ENCODE measurements at places on chromosomes 4 and X. TPM values are rescaled to one million over a fixed set of nuclear protein-coding genes. Genes with fewer than 3 reads are reported as not detected.

- no peaks in the 10 kb centered on the region for H3K27me3 ChIP-seq
- no peak overlapping the region for H3K27ac ChIP-seq
- H3K36me3 ChIP-seq, result no peaks in the 10 kb centered on the region
- DNase-seq, result no peak
- no peaks in the 10 kb centered on the region for H3K4me1 ChIP-seq
- H3K4me3 ChIP-seq, result no peak overlapping the region
Measured at GRCh38 chr4:128358913-128359279, 71.3 kb upstream of the PGRMC2 start.

Gene CLGN
- 0.38 TPM for total RNA-seq

Gene TDO2
- 0.58 TPM for total RNA-seq

Gene ADH1C
- not detected for total RNA-seq

Gene NHS
- total RNA-seq, result 0.14 TPM

Gene NXF2
- total RNA-seq, result not detected

Gene MAGEA6
- not detected for total RNA-seq

GRCh38 chrX:9310616-9311015 is 154.2 kb upstream of the TBL1X start:
- no peak overlapping the region for H3K27ac ChIP-seq
- no peaks in the 10 kb centered on the region for H3K27me3 ChIP-seq
- no peak overlapping the region for H3K4me3 ChIP-seq
- H3K4me1 ChIP-seq, result peaks cover 9% of the 10 kb centered on the region
- H3K36me3 ChIP-seq, result no peaks in the 10 kb centered on the region

DNA sequence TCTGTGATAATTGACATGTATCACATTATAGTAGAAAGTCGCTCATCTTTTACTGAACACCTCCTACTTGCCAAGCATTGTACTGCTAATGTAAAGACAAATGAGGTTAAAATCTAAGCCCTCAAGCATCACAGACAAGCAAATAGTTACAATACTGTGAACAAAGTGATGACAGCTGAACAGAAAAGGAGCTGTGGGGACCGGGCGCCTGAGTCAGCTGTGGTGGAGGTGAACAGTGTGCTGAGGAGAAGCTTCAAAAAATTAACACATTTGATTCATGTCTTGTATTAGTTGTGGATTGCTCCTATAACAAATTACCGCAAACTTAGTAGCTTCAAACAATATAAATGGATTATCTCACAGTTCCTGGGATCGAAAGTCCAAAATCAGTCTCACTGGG is 124.3 kb downstream of the MAPK10 start:
- no peak for DNase-seq
- H3K4me1 ChIP-seq, result no peaks in the 10 kb centered on the region
- no peaks in the 10 kb centered on the region for H3K36me3 ChIP-seq
- no peak overlapping the region for H3K27ac ChIP-seq

- peaks cover 27% of the 10 kb centered on the region for H3K4me1 ChIP-seq
- H3K36me3 ChIP-seq, result no peaks in the 10 kb centered on the region
- H3K27ac ChIP-seq, result peak overlapping the region; percentile 91
- DNase-seq, result no peak
Measured at GRCh38 chrX:79159800-79160199, 15.3 kb downstream of the GPR174 start.

- H3K27me3 ChIP-seq, result no peaks in the 10 kb centered on the region
- H3K4me1 ChIP-seq, result peaks cover 19% of the 10 kb centered on the region
- peak overlapping the region; percentile 99 for H3K27ac ChIP-seq
- peak; percentile 70 for DNase-seq
- H3K4me3 ChIP-seq, result peak overlapping the region; percentile 94
Measured at GRCh38 chr4:169612871-169613859, 782 bp upstream of the NEK1 start.

- H3K27me3 ChIP-seq, result no peaks in the 10 kb centered on the region
- peaks cover 23% of the 10 kb centered on the region for H3K4me1 ChIP-seq
- no peak for DNase-seq
Measured at GRCh38 chr4:56906489-56907393, 959 bp upstream of the REST start.

DNA sequence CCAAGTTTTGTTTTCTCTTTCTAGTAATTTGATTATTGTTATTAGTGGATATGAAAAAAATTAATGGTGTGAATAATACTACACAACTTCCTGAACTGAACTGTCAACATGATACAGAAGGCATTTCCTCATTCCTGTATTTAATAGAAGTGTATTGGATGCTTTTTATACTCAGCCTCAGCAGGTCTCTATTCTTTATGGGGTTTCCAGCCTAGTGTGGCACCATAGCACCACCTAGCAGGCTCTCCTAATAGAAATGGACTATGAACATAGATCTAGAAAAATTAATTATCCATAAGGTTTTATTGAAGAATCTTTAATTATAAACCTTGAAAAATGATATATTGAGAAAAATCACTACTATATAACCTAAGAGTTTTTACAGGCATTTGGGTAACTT is 52.4 kb downstream of the GLRB start:
- H3K27ac ChIP-seq, result no peak overlapping the region
- no peaks in the 10 kb centered on the region for H3K27me3 ChIP-seq
- no peak overlapping the region for H3K4me3 ChIP-seq
- H3K4me1 ChIP-seq, result no peaks in the 10 kb centered on the region
- DNase-seq, result no peak

GRCh38 chrX:19592952-19593351 is 77.6 kb upstream of the MAP3K15 start:
- H3K27me3 ChIP-seq, result no peaks in the 10 kb centered on the region
- no peaks in the 10 kb centered on the region for H3K4me1 ChIP-seq
- no peak overlapping the region for H3K27ac ChIP-seq
- DNase-seq, result no peak
- H3K36me3 ChIP-seq, result no peaks in the 10 kb centered on the region
- H3K4me3 ChIP-seq, result no peak overlapping the region

Gene DCHS2
- total RNA-seq, result 0.44 TPM

Gene APOO
- 9.5 TPM for total RNA-seq

- H3K4me1 ChIP-seq, result no peaks in the 10 kb centered on the region
- H3K36me3 ChIP-seq, result no peaks in the 10 kb centered on the region
- no peak overlapping the region for H3K27ac ChIP-seq
- H3K27me3 ChIP-seq, result no peaks in the 10 kb centered on the region
- DNase-seq, result no peak
- no peak overlapping the region for H3K4me3 ChIP-seq
Measured at GRCh38 chr4:51906167-51906958, 63.4 kb downstream of the DCUN1D4 start.

Gene SLC9B1
- total RNA-seq, result 2.9 TPM

- H3K36me3 ChIP-seq, result no peaks in the 10 kb centered on the region
- DNase-seq, result no peak
- no peak overlapping the region for H3K4me3 ChIP-seq
- H3K4me1 ChIP-seq, result peaks cover 5% of the 10 kb centered on the region
- no peaks in the 10 kb centered on the region for H3K27me3 ChIP-seq
Measured at GRCh38 chr4:78645853-78646757, 94.5 kb downstream of the ANXA3 start.

DNA sequence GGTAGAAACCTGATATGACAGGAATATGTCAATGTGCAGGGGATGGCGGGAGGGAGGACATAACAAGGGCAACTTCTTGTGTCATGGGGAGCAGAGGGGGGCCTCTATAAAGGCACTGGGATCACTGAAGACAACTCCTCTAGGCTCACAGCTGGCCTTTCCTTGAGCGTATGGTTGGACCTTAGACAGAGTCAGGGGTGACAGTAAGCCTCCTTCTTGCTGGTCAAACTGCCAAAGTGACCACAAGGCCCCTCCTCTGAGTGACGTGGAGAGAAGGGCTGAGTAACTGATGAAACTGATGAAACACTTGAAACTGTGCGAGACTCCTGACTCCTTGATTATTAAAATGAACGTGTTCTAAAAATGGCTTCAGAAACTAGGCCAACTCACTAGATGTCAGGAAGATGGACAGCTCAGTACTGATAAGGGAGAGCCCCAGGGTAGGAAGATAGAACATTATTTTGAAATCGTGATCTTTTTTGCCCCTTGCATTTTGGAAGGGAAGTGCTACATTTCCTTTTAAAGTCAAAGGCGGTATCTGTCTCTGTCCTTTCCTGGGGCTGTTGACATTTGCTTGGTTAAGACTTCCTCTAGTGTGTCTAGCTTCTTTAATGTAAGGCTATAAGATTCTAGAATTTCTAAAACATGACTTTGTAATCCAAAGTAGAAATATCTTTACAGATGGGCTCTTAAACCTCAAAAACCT is 1.6 kb downstream of the RAB33A start:
- H3K36me3 ChIP-seq, result peaks cover 6% of the 10 kb centered on the region
- DNase-seq, result no peak
- H3K4me1 ChIP-seq, result peaks cover 2% of the 10 kb centered on the region

DNA sequence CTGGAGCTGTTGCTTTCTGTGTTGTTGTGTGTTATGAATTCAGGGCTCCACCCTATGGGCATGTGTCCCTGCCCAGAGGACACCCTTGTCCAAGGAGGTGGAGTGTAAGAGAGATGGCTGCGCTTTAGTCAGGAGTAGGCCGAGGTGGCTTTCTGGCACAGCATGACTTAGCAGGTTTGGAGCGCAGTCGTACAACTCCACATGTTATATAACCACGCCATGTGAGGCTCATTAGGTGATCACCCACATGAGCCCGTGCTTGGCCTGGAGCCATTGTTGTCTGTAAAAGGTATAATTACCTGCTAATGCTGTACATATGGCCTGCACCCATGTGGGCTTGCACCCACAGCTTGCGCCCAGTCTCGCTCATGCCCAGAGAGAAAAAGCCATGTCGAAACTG is 15.8 kb upstream of the ANAPC4 start:
- H3K4me1 ChIP-seq, result no peaks in the 10 kb centered on the region
- peaks cover 3% of the 10 kb centered on the region for H3K36me3 ChIP-seq
- H3K4me3 ChIP-seq, result no peak overlapping the region
- DNase-seq, result no peak

Data from T-cell (primary cell).